Naive thymus-derived CD8-positive, alpha-beta T cell (primary cell): ENCODE measurements at places on chromosomes 1 and 21. TPM values are rescaled to one million over a fixed set of nuclear protein-coding genes. Genes with fewer than 3 reads are reported as not detected.
A peak's percentile ranks its signal among the peaks of the same experiment; 100 is the strongest.

The BCAR3 gene
- total RNA-seq, result 0.86 TPM

The HUNK gene
- total RNA-seq, result 0.23 TPM

The CEPT1 gene
- total RNA-seq, result 55.9 TPM

The GJB3 gene
- not detected for total RNA-seq

The GCSAML gene
- 0.75 TPM for total RNA-seq

- DNase-seq, result no peak
Measured at GRCh38 chr1:151504252-151504651, 6.9 kb upstream of the CGN start.

- no peak for DNase-seq
Measured at GRCh38 chr1:89918794-89919155, 76.1 kb upstream of the ZNF326 start.

GRCh38 chr1:239662950-239663349 is 276.6 kb downstream of the CHRM3 start:
- DNase-seq, result no peak

DNA sequence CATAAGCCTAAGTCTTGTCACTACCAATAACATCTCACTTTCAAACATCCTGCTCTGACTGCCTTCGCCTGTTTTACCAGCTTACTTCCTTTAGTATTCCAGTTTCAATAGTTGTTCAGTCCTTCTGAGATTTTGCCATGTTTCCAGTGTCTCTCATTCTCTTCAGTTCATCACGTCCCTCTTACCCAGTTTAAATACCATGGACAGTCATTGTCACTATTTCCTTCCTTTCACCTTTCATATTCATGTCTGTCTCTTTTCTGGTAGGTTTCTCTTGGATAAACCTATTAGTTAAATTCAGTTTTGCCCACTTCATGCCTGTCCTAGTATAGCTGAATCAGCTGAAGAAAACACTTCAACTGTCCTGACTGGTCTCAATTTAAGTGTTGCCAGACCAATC is 5.9 kb downstream of the ATF6 start:
- no peak for DNase-seq

DNA sequence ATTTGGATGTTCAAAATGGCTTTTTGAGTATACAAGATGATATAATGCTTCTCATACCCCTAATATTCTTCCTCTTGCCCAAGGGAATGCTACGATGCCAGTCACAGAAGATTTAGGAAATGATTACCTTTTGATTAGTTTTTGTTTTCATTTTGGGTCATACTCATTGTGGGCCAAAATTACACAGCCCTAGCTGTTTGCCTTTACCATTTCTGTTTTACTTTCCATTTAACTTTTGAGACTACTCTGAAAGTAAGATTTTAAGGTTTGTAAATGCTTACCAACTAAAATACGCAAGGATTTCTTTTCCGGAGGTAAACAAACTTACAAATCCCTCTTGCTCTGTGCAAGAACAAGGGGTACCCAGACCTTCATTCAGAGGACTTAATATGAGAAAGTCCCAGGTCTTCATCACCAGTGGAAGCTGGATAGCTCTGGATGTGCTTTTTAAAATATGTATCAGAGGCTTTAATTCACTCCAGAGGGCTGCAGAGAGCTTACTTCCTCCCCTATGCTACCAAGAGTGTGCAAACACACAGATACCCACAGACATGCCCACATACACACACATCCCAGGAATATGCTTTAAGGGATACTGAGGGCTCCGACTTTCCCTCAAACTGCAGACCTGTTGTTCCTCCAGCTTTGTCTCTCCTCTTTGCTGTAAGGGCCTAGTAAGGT is 631.4 kb downstream of the SMYD3 start:
- no peak for DNase-seq

- peak; percentile 91 for DNase-seq
Measured at GRCh38 chr1:9289090-9289534, 3.6 kb upstream of the SPSB1 start.

GRCh38 chr1:57307392-57308170 is 116.3 kb downstream of the DAB1 start:
- DNase-seq, result peak; percentile 64

DNA sequence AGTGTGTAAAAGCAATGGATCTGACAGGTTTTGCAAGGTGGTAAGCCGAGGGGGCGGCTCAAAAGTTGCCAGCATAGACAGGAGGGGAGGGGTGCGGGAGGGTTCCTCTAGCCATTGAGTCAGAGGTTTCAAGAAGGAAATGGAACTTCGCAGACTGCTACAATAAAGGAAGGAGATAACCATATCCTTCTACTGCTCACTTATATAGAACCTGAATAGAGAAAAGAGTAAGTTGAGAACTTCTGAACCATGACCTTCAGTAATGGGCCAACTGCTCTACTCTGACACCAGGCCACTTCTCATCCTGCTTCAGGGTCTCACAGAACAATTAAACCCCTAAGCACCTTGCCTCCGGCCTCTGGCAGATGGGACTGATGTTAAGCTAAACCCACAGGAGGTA is 26.3 kb upstream of the BCAR3 start:
- DNase-seq, result no peak

DNA sequence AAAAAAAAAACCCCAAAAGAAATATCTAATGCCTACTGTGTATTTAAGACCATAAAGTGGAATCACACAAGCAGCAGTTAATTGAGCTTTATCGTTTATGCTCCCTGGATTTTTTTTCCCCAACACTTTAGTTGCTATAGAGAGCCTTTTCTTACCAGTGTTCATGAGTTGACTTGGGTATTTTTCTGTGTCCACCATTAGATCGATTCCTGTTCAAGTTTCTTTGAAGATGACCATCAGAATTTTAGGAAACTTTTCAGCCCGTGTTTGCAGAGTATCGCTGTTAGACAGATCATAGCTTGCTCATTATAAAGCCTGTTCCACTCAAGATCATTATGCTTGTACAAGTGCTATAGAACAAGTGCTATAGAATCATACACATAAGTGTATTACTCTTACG is 1.5 kb downstream of the RALGPS2 start:
- no peak for DNase-seq

- DNase-seq, result peak; percentile 54
Measured at GRCh38 chr1:211327346-211327921, 801 bp downstream of the TRAF5 start.

- DNase-seq, result no peak
Measured at GRCh38 chr21:46077674-46078101, 20.2 kb upstream of the COL6A2 start.

- DNase-seq, result no peak
Measured at GRCh38 chr1:114094363-114094634, 59.4 kb downstream of the SYT6 start.

DNA sequence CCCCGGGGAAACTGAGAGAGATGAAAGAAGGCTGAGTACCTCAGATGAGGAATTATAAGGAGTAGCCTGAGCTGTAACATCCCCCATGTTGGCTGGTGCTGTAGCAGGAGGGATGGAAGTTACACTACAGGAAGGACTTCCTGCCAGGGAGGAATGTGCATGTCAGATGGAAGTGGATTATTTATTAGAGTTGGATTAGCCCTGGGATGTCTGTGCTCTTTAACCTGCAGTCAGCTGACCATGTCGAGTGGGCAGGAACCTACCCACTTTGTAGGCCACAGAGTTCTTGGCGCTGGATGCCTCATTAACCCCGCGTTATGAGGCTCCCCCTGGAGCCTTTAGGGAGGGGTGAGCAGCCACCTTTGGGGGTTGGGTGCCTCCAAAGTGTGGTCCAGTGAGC is 757 bp upstream of the SEMA4A start:
- no peak for DNase-seq

GRCh38 chr1:52916241-52916975 is 5.1 kb downstream of the ECHDC2 start:
- no peak for DNase-seq

GRCh38 chr1:50702395-50702794 is 257.7 kb downstream of the FAF1 start:
- no peak for DNase-seq

GRCh38 chr1:220170836-220171526 is 77.0 kb downstream of the IARS2 start:
- no peak for DNase-seq
